Stimulated activated CD8-positive, alpha-beta memory T cell treated with anti-CD3 and anti-CD28 coated beads, Interleukin-7, amount 100 ng/mL, for 48 hours (primary cell): ENCODE measurements at places on chromosomes 7 and 10.

DNA sequence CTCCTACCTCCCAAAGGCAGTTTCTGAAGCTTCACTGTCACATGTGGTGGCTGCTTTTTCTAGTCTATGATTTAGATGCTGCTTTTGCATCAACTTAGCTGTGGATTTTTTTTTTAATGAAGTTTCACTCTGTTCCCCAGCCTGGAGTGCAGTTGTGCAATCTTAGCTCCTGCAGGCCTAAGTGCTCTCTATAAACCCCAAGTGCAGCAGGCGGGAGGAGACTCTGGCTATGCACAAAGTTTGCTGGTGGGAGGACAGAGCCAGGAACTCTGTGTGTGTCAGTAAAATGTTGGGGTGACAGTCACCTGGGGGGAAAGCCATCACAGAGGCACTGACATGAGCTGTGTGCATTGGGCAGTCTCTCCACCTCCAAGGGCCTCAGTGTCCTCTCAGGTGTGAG lies 138.8 kb upstream of the FAM20C start:
- DNase-seq = no peak

DNA sequence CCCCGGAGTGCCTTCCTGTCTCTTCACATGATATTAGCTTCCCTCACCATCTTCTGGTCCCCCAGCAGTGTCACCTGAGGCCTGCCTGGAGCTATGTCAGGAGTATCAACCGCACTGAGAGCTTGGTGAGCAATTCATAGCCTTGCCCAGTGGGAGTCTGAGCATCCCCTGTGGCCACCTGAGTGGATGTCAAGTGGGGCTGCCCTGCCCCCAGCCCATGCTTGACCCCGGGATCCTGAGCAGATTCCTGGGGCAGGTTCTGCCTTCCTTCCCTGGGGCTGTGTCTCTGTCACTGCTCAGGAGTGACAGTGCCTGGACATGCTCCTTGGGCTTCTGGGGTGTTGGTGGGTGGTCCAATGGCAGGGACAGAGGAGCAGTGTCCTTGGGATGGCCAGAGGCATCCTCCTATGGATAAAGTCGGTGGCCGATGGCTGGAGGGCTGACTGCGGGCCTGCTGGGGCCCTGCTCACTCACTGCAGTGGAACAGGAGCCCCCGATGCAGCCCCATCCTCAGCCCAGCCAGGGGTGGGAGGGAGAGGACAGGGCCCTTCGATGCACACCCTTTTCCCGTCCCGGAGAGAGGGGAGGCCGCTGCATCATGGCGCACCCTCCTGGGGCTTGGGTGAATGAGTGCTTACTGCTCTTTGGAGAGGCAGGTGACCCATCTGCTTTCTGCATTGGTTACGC lies 95.7 kb downstream of the BMS1 start:
- DNase-seq = no peak

GRCh38 chr7:134811765-134812164 lies 32.3 kb downstream of the CALD1 start:
- DNase-seq = no peak

- DNase-seq = no peak
These were observed 35.5 kb downstream of the SCD start for GRCh38 chr10:100382553-100382952.

DNA sequence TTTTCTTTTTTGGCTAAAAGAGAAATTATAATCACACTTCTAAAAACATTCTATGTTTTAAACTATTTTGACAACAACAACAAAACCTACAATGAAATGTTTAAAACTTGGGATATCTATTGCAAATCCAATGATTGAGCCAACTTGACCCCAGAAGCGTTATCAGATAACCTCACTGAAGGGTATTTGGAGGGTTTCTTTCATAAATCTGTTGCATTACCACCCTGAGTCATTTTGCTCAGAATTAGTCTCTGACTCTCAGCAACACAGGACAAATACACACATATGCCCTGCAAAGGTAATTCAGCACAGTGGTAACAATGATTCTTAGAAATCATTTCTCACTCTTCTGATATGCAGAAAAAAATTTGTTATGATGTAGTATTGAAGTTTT lies 2.3 kb upstream of the COL1A2 start:
- no peak for DNase-seq

- no peak for DNase-seq
These were observed 107.8 kb downstream of the RAB18 start for GRCh38 chr10:27611744-27612550.

GRCh38 chr10:132582771-132583170 lies 45.2 kb downstream of the INPP5A start:
- DNase-seq = no peak

DNA sequence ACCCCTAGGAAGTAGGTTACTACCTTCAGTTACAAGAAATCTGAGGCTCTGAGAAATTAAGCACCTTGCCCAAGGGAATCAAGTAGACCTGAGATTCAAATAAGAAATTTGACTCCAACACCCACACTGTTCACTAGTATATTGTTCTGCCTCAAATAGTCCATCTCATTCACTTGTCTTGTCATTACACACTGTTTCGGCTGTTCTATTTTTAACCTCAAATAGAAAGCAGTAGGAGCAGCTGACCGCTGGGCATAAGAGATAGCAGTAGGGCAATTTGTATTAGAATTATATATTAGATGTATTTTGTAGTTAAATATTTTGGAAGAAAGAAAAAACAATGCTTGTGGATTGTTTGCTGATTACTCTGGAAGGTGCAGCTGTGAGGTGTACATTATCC lies 185.1 kb downstream of the INHBA start:
- DNase-seq = no peak

DNA sequence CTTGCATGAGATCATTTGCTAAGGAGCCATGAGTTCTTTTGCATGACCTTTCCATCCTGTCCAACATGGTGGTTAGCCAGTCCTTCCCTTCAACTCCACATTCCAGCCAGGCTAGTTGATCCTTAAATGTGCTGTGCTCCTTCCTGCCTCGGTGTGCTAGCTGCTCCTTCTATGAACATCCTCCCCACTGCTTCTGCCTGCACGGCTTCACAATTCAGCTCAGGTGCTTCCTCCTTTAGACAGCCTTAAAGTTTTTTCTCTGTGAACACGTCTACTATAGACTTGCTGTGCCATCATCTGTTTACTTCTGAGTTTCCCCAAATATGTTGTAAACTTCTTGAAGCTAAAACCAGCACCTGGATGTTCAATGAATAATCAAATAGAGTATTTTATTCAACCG lies 95.5 kb downstream of the OTUD1 start:
- DNase-seq = no peak

- no peak for DNase-seq
These were observed 382.0 kb downstream of the SFMBT2 start for GRCh38 chr10:7028809-7029166.

- no peak for DNase-seq
These were observed 107.3 kb downstream of the HGF start for GRCh38 chr7:81662531-81662930.

GRCh38 chr10:74932648-74933047 lies 106.2 kb downstream of the KAT6B start:
- DNase-seq = no peak

GRCh38 chr7:64875258-64875657 lies 27.8 kb upstream of the ZNF273 start:
- no peak for DNase-seq

DNA sequence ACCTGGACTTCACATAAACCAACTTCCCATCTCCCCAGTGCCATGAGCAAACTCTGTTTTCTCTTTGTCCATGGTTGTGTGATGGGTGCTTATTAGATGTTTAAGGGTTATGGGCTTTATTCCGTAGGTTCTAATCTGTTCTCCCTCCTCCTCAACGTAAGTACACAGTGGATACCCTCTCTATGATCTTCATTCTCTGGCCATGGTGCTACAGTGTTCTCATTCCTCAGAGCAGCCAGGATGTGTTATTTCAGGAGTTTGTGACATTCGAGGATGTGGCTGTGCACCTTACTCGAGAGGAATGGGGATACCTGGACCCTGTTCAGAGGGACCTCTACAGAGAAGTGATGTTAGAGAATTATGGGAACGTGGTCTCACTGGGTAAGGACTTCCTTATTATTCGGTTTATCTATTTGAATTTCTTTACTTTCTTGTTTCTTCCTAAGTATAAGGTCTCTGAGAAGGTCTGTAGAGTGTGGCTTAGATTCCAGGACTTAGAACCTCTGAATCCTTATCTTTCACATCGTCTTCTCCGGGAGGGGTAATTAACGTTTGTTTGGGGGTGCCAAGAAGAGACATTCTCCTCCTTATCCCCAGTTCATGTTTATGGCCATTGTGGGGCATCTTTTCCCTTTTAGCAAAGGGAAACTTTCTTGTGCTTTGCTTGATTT lies 3.8 kb downstream of the ZNF655 start:
- DNase-seq = no peak

DNA sequence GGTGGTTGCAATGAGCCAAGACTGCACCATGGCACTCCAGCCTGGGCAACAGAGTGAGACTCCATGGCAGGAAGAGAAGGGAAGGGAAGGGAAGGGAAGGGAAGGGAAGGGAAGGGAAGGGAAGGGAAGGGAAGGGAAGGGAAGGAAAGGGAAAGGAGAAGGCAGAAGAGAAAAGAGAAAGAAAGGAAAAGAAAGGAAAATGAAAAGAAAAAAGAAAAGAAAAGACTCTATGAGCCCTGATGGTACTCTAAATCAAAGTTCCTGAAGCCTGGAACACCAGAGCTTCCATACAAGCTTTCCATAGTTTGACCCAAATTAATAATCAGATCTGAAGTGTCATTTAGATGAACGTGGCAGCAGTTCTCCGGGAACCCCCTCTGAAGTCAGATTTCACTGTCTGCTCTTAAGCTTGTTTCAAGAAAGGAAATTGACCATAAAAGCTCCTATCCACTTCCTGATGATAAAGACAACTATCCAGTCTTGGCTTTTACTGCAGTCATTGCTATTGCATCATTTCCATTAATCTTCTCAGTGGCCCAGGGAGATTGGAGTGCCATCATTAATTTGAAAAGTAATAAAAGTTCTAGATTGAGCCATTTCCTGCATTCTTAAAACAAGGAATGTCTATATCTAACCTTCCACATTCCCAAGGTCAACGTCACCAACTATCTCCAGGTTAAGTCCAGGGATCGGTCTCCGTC lies 44.2 kb upstream of the FRMD4A start:
- DNase-seq = no peak

- no peak for DNase-seq
These were observed 118.2 kb downstream of the JAZF1 start for GRCh38 chr7:28062197-28062991.

- DNase-seq = no peak
These were observed 119.1 kb upstream of the KMT2E start for GRCh38 chr7:104894726-104895521.

DNA sequence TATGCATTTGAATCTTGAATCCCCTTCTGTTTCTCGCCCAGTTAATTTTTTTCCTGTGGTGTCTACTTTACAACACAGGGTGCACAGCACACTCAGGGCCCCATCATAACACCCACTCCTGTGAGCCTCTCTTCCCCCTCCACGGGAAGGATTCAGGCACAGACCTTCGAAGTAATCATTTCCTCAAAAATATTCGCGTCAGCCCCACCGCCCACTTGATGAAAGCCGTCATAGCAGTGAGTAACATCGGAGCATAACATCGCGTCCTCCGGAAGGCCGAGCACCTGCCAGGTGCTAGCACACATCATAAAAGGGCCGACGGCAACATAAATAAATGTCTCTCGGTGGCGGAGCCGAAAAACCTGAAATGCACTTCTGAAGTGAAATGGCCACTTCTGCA lies 201.7 kb upstream of the ADARB2 start:
- DNase-seq = peak; percentile 58

GRCh38 chr7:13724191-13724976 lies 265.1 kb downstream of the ETV1 start:
- DNase-seq = no peak
